Osteoblast (primary cell): ENCODE measurements at places on chromosomes 5 and 9.

GRCh38 chr5:107565791-107566767, 104.7 kb downstream of the EFNA5 start:
- DNase-seq = no peak

- no peak for DNase-seq
These were observed 368.3 kb downstream of the EFNA5 start for GRCh38 chr5:107302441-107302840.

DNA sequence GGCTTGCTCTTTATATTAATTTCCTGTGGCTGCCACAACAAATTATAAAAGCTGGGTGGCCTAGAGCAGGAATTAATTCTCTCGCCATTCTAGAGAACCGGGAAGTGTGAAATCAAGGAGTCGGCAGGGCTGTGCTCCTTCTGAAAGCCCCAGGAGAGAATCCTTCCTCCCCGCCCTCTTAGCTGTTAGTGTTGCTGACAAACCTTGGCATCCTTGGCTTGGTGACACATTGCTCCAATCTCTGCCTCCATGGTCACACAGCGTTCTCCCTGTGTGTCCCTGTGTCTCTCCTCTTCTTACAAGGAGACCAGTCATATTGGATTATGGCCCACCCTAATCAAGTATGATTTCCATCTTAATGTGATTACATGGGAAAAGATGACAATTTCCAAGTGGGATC, 55.9 kb upstream of the NEURL1B start:
- no peak for DNase-seq

GRCh38 chr5:122322801-122323548, 10.9 kb downstream of the SNCAIP start:
- no peak for DNase-seq

DNA sequence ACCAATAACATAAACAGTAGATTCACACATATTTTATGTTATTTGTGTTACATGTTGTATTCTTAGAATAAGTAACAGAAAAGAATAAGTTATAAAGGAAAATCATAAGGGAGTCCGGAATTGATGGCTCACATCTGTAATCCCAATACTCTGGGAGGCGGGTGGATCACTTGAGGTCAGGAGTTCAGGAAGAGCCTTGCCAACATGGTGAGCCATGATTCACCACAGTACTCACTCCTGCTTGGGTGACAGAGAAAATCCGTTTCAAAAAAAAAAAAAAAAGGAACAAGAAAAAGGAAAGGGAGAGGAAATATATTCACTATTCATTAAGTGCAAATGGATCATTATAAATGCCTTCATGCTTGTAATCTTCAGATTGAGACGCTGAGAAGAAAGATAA, 533.3 kb upstream of the CDH9 start:
- DNase-seq = no peak

GRCh38 chr5:43101491-43101890, 19.2 kb upstream of the ZNF131 start:
- no peak for DNase-seq

- DNase-seq = peak; percentile 15
These were observed 56.7 kb upstream of the CLINT1 start for GRCh38 chr5:157915638-157916037.

DNA sequence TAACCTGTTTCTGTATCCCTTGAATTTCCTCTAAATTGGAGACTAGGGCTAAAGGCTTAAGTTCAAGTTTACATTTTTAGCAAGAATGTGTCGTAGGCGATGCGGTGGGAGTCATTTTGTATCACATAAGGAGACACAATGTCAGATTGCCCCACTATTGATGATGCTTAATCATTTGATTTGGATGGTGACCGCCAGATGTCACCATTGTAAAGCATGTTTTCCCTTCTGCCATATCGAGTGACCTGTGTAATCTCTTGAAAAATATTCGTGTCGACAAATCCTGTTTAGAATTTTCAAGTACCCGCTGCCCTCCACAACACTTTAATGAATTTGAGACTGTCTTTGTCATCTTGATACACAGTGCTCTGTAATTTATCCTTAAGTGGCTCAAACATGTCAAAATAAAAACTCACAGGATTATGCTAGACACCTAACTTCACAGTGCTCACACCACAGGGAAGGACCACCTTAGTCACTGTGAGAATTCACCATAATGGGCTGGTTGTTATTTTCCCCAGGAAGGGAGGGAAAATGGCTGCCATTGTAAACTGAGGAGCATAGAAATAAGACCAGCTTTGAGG, 34.5 kb upstream of the SLC46A2 start:
- DNase-seq = peak; percentile 72

DNA sequence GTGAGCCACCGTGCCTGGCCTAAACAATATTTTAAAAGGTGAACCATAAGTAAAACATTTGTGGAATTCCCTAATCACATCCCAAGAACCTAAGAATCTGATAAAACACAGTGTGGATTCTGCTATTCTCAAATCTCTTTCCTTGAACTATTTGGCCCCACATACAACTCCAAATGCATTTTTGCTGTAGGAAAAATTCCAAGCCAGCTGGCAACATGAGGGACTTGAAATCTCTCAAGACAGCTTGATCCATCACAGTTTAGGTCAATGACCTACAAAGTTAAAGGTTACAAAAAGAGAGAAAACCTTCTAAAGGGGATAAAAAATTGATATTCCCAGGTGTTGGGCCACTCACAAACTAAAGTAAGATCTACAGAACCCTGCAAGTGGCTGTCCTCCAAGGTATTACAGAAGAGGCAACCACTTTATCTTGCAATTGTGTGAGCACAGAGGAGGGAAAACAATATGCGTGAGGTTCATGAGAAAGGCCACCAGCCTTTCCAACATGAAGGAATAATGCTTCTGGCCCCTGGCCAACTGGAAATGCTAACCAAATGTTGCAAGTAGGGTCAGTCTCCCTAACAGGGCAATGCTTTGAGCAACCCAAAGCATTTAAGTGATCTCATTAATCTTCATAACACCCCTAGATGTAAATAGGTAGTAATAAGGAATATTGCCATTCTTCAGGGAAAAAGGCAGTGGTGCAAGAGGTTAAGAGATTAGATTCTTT, 221.4 kb downstream of the SEMA5A start:
- DNase-seq = no peak

- DNase-seq = no peak
These were observed 31.8 kb downstream of the CCNJL start for GRCh38 chr5:160280384-160281095.

- no peak for DNase-seq
These were observed 744.6 kb downstream of the BRINP1 start for GRCh38 chr9:118624608-118625007.

GRCh38 chr5:25713259-25713658, 1068.5 kb upstream of the CDH10 start:
- no peak for DNase-seq

DNA sequence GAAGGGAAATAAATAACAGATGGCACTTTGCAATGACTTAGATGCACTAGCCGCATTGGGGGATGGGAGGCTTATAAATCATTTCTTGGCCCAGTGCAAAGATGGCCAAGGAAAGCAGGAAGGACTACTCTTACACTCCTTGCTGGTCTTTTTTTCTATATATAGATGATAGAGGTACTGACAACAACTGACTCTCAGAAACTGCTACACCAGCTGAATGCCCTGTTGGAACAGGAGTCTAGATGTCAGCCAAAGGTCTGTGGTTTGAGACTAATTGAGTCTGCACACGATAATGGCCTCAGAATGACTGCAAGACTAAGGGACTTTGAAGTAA, 1.7 kb downstream of the CCNG1 start:
- DNase-seq = no peak

DNA sequence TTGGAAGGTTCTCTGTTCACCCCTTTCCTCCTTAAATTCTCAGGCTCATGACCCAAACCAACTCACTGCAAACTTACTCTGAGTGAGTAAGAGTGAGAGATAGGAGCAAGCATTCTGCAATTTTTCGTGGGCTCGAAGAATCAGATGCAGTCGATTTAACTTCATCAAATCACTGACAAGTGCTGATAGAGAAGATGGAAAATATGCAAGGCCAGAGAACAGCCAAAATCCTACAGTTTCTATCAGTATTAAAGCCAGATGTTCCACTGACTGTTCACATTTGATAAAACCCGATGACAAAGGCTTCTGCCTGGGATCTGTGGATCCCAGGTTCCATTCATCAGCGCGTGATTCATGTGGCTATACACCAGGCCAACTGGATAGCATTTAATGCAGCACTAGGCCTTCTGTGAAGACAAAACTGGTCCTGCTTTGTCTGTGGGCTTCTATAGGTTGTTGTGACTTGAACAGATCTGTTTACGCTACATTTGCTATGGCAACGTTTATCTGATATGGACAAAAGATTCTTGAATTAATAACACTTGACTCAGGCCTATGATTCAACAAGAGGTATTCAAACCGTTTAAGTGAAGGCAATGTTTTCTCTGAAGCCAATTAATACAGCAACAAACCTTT, 251.2 kb downstream of the NFIB start:
- no peak for DNase-seq

GRCh38 chr9:132730054-132731033, 60.1 kb downstream of the GTF3C4 start:
- no peak for DNase-seq

- peak; percentile 95 for DNase-seq
These were observed 116.4 kb downstream of the RXRA start for GRCh38 chr9:134442486-134443173.

DNA sequence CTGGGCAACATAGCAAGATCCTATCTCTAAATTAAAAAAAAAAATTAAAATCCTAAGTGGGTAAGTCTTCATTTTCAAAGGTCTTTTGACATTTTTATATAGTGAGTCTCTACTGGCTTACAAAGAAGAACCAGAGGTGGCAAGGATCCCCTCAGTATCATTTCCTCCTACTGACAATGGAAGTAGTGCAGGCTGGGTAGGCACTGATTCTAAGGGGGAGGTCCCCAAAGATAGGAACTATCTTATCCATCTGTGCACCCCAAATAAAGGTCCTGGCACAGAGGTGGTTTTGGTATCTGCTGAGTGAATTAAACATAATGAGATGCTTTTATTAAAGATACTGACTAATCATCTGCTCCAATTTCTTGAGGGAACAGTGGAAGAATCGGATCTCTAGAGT, 4.2 kb downstream of the FAM193B start:
- peak; percentile 18 for DNase-seq

DNA sequence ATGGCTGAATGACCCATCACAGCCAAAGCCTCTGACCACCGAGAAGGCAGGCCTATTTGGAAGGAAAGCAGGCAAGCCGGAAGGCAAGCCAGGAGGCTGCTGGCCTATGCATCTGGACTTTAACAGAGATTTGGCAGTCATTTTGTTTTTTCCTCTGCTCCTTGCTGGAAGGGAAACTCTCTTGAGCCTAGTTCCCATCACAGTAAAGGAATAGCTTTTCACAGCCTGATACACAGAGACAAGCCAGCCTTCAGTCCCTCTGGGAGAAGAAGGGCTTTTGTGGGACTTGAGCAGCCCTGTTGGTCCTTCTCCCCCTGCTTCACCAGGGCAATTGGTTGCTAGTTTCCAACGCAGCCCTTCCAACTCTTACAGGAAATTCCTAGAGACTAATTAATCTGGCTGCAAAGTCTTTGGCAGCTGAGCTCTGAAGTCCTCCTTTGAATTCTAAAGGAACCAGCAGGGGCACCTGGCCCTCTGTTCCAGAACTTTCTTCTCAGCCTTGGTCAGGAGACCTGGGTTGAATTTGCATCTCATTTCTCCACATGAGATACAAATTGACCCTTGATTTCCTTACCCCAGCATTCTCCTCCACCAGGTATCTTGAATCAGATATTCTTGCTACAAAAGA, 157.3 kb upstream of the EPB41L4A start:
- DNase-seq = peak; percentile 42

DNA sequence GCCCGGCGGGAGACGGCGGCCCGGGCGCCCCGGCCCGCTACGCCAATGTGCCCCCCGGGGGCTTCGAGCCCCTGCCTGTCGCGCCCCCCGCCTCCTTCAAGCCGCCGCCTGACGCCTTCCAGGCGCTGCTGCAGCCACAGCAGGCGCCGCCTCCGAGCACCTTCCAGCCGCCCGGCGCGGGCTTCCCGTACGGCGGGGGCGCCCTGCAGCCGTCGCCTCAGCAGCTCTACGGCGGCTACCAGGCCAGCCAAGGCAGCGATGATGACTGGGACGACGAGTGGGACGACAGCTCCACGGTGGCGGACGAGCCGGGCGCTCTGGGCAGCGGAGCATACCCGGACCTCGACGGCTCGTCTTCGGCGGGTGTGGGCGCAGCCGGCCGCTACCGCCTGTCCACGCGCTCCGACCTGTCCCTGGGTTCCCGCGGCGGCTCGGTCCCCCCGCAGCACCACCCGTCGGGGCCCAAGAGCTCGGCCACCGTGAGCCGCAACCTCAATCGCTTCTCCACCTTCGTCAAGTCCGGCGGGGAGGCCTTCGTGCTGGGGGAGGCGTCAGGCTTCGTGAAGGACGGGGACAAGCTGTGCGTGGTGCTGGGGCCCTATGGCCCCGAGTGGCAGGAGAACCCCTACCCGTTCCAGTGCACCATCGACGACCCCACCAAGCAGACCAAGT, 723 bp downstream of the SNX18 start:
- DNase-seq = peak; percentile 86
